ENCODE measurements at places on chromosomes 13 and 19.
A peak's percentile ranks its signal among the peaks of the same experiment; 100 is the strongest.

DNA sequence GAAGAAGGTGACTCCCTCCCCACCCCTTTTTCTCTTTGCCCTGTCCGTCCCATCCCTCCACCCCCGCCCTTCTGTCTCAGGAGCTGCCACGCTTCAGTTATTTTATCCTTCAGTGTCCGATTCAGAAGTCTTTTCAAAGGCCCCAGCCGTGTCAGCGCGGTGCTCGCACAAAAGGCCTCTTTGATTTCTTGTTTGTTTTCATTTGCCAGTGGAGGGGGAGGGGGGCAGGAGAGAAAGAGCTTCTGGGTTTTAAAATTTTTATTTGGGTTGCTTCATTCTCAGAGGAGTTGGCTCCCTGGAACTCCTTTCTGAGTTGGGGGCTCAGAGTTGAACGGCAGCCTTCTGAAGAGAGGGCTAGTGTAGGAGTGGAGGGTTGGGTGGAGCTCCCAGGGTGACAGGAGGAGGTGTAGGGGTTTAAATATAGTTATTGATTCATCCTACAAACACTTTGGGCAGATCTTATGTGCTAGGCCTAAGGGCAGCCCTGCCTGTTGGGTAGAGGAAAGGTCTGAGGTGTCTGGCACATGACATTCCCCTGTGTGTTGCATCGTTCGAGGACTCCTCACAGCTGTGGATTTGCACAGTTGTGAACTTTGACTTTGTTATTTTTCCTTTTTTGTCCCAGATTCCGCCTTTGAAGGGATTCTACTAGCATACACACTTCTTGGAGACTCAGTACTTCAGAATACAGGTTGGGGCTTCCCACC lies 36.8 kb downstream of the NFIX start:
- no peak for DNase-seq

DNA sequence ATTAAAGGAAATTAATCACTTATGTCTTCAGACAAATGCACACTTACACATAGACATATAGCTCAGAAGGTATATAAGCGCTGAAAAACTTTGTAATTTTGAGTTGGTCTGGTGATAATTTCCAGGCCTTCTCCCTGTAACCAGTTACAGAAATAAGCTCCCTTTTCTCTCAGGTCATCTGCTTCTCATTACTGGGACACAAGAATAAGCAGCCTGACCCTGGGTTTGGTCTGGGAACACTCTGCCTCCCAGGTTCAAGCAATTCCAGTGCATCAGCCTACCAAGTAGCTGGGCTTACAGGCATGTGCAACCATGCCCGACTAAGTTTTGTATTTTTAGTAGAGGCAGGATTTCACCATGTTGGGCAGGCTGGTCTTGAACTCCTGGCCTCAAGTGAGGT lies 274.5 kb downstream of the LMO7 start:
- DNase-seq: no peak

- DNase-seq: peak; percentile 68
Observed at GRCh38 chr19:17205237-17206140, 9.7 kb upstream of the USE1 start.

GRCh38 chr13:29568731-29569130 lies 26.8 kb downstream of the SLC7A1 start:
- no peak for DNase-seq

DNA sequence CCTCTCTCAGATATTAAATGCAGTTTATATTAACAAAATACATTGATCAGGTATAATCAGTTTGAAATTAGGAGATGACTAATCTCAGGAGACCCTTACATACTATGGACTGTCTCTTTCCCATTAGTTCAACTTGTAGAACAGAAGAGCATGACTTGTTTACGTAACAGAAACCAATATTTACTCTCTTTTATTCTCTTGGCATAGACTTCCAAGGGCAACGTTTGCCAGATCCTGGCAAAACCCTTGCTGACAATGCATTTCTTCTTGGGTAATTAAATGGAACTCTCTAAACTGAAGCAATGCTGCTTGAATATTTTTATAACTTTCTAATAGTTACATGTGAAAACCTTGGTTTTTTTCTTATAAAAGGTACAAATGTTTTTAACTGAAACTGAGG lies 68.3 kb upstream of the MYO16 start:
- DNase-seq: no peak
